ENCODE measurements at places on chromosomes 6 and 20. TPM values are rescaled to one million over a fixed set of nuclear protein-coding genes. Genes with fewer than 3 reads are reported as not detected.

DNA sequence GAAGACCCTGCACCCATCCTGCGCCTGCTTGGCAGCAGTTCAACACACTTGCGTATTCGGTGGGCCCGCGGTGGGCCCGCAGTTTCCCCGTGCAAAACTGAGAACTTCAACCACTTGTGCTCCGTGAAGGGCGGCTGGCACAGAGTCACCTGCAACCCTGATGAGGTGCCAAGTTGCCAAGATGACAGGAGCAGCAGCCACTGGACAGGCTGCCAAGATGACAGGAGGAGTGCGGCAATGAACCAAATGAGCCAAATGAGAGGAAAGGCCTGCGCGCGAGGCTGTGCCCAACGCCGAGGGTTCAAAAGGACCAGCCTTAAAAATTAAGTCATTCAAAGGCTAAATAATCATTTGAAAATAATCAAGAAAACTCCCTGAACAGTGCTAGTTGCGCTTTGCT is 20.1 kb downstream of the DIDO1 start:
- DNase-seq: no peak

Gene TGM3
- not detected for total RNA-seq

Gene FLRT3
- total RNA-seq: 97.4 TPM

- DNase-seq: peak; percentile 29
Measured at GRCh38 chr20:52150440-52151258, 40.9 kb downstream of the ZFP64 start.

- no peak for DNase-seq
Measured at GRCh38 chr6:148625609-148626008, 121.2 kb upstream of the UST start.

- no peak for DNase-seq
Measured at GRCh38 chr6:168101590-168102314, 22.7 kb upstream of the FRMD1 start.

Gene MAK
- under 0.01 TPM for total RNA-seq

Gene SKIC2
- total RNA-seq: 30.2 TPM

DNA sequence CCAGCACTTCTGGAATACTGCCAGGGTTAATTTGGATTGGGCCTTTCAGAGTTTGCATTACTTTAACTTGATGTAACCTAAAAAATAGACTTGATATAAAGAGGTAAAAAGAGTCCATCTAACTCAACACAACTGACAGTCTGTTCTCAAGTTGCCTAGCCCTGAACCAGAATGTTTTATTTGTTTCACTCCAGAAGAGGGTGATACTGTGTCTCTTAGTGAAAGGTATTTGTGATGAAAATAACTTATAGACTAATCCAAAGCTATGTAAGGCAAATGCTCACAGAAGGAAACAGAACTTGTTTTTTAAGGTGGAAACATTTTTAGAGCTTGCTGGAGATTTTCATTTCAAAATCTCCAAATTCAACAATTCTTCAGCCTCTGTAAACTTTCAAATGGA is 469.1 kb upstream of the RUNX2 start:
- DNase-seq: no peak

Gene WFDC5
- not detected for total RNA-seq

Gene PKHD1
- total RNA-seq: not detected

Gene ANKEF1
- total RNA-seq: 4.1 TPM

Gene IRAK1BP1
- 23.2 TPM for total RNA-seq

Measured in frontal cortex (tissue), 4 donors.